ENCODE measurements at places on chromosomes 12 and 14. TPM values are rescaled to one million over a fixed set of nuclear protein-coding genes. Genes with fewer than 3 reads are reported as not detected.
A peak's percentile ranks its signal among the peaks of the same experiment; 100 is the strongest.

DNA sequence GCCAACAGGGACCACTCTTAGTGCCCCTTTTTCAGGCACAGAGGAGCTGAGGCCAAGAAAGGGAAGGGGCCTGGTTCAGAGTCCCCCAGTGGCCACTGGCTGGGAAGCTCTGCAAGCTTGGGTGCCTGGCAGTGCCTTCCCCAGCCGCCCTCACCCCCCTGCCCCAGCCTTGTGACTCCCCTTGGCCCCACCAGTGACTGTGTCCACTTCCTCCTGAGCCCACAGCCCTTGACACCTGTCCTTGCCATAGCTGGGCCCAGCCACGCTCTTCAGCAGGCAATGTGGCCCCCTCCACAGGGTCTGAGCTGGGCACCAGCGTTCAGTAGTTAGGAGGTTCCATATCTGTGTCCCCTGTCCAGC, 19.0 kb upstream of the C14orf180 start:
- DNase-seq, result no peak

GRCh38 chr12:14275111-14275510, 90.4 kb upstream of the ATF7IP start:
- DNase-seq, result no peak

The CLEC2A gene
- total RNA-seq, result not detected

DNA sequence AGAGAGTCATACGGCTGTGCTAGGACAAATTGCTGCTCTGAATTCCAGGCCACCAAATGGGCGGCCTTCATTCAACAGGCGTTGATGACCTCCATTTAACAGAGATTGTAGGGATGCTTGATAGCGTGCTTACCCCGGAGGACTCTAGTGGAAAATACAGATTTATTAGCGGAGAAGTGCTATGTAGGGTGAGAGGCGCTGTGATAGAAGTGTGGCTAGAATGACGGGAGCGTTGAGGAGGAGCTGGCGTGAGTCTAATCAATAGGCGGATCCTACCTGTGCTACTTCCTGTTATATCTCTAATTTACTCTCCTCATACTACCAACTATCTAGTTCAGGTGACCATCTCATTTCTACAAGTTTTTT, 668 bp downstream of the MRPS35 start:
- DNase-seq, result no peak

- no peak for DNase-seq
These were observed 71.7 kb downstream of the KCNC2 start for GRCh38 chr12:75137896-75138295.

DNA sequence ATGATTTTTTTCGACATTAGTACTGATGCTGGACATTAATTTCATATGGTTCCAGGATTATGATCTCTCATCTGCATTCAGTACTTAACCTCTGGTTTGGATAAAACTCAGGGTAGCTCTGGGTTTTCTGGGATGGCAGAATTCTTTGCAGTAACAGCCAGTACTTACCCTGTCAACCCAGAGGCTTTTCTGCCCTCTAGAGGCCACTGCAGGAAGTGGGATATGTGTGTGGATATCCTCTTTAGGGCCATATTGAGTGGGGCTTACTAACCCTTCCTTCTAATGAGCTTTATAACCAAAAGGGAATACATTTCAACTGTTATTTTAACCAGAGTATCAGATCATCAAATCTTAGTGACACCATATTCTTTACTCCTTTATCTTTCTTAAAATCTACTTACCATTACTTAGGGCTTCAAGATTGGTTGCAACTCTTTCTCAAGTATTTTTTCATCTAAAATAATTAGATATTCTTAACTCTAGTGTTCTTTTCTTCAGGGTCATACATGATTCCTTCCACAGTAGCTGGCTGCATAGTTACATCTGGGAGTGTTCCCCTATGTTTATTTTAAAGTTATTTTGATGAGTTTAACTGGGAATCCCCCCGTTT, 488.0 kb upstream of the STXBP6 start:
- no peak for DNase-seq

- DNase-seq, result no peak
These were observed 88.9 kb upstream of the BTG1 start for GRCh38 chr12:92234533-92234932.

The CMAS gene
- 29.4 TPM for total RNA-seq

The SYNE3 gene
- total RNA-seq, result 19.3 TPM

DNA sequence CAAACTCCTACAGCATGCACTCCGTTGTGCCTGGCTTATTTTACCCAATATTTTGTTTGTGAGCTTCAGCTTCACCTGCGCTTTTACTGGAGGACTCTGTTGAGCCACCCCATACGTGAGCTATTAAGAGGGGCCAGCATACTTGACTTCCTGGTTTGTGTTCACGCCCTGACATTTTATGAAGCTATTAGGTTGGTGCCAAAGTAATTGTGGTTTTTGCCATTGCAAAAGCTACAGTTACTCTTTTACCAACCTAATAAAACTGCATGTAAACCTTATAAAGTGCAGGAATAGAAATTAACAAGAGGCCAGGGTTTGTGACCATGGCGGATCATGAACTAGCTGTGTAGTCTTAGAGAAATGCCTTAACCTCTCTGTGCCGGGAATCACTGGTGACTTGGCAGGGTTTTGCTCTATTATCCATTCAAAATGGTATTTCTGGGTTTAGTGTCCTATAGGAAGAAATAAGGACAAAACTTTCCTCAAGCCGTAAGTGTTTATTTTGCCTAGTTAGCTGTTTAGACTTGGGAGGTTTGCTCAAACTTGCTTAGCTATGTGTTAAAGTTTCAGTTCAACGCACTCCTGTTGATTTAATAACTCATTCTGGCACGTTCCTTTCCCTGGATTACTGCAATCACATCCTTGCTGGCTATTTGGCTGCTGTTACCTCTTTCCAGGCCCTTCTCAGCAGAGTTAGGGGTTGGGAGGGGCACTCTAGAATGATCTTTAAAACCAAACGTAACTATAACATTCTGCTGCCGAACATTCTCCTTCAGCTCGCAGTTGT, 1027.6 kb downstream of the BCL11B start:
- DNase-seq, result no peak

GRCh38 chr14:105324871-105325270, 10.3 kb downstream of the PACS2 start:
- DNase-seq, result no peak

DNA sequence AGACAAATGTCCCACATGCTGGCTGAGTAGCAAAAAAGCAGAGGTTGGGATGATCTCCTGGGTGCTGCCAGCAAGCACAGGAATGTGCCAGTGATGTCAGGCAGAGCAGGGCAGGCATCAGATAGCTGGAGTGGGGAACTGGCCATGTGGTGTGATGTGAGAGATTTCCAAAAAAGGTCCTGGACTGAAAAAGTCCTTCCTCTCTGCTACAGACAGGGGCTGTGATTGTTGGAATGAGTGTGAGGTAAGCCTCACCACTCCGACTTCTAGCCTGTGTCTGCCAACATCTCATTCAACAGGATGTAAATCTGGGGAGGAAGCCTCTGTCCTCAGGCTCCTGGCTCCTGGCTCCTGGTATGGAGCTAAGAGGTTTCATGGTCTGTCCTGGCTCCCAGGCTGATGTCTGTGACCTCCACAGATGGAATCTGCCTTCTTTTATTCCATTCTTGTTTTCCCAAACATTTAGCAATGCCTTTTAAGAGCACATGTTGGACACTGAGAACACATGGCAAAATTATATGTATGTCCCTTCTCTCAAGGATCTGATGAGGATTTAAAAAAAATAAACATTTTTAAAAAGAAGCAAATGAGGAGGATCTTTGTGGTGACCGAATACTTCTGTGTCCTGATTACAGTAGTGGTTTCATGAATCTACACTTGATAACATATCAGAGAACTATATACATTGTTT, 50.1 kb upstream of the STK38L start:
- DNase-seq, result no peak

DNA sequence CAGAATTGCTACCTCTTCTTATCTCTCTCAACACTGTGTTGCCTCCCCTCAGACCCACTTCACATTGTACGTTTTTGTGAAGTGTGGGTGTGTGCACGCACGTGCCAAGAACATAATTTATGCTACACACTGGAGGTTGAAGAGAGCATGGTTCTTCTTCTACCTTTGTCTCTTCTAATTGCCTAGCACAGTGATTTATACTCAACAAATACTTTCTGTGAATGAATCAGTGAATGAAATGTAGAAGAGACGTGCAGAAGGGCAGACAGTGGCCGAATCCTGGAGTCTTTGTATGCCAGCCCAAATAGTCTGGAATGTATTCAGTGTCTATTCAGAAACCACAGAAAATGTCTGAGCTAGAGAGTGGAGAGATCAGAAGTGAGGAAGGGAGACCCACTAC, 4.6 kb upstream of the SAMD4A start:
- DNase-seq, result no peak

The PNN gene
- 39.9 TPM for total RNA-seq

- no peak for DNase-seq
These were observed 444.1 kb upstream of the TMEM132C start for GRCh38 chr12:127822809-127823411.

DNA sequence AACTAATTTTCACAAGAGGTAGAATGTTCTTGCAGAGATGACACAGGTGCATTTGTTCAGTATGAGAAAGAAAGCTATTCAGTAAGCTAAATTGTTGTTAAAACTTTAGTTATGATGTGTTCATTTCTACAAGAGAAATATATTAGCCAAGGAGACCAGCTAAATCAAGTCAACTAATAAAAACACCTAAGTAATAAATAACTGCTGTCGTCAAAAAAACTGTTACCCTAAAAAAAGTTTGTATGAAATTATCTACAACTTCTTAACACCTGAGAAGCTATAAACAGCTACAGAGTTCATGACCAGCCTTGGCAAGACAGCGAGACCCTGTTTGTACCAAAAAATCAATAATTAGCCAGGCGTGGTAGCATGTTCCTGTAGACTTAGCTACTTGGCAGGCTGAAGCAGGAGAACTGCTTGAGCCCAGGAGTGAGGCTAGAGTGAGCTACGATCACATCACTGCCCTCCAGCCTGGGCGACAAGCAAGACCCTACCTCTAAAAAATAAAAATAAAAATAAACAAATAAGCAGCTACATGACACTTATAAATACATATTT, 67.6 kb upstream of the AP4S1 start:
- DNase-seq, result no peak

GRCh38 chr12:105911966-105912365, 226.8 kb downstream of the NUAK1 start:
- no peak for DNase-seq

DNA sequence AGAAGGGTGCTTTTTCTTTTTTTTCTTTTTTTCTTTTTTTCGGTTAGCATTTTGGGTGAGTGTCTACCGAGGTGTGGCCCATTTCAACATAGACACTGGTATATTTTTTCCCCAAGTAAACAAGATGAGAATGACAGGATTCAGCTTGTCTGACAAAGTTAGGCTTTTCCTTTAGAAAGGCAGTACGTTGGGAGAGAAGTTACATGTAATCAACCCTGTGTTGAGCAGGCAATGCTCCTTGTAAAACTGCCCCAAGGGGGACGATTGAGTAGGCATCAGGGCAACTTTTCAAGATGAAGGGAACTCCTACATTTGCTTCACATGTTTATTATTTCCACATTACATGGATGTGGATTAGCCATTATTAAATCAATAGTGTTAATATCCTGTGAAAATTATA, 1.7 kb downstream of the EMP1 start:
- no peak for DNase-seq

The PRH2 gene
- total RNA-seq, result not detected

The PLEKHH1 gene
- total RNA-seq, result 2.3 TPM

The SPX gene
- 1.7 TPM for total RNA-seq

GRCh38 chr12:79023784-79024183, 159.2 kb downstream of the SYT1 start:
- DNase-seq, result no peak

The NRXN3 gene
- 10.0 TPM for total RNA-seq

The RBP5 gene
- 7.1 TPM for total RNA-seq

The FAIM2 gene
- 1.2 TPM for total RNA-seq

The SPATS2 gene
- 12.6 TPM for total RNA-seq

GRCh38 chr14:34034447-34035176, 83.7 kb upstream of the EGLN3 start:
- no peak for DNase-seq

The GRIN2B gene
- 1.1 TPM for total RNA-seq

DNA sequence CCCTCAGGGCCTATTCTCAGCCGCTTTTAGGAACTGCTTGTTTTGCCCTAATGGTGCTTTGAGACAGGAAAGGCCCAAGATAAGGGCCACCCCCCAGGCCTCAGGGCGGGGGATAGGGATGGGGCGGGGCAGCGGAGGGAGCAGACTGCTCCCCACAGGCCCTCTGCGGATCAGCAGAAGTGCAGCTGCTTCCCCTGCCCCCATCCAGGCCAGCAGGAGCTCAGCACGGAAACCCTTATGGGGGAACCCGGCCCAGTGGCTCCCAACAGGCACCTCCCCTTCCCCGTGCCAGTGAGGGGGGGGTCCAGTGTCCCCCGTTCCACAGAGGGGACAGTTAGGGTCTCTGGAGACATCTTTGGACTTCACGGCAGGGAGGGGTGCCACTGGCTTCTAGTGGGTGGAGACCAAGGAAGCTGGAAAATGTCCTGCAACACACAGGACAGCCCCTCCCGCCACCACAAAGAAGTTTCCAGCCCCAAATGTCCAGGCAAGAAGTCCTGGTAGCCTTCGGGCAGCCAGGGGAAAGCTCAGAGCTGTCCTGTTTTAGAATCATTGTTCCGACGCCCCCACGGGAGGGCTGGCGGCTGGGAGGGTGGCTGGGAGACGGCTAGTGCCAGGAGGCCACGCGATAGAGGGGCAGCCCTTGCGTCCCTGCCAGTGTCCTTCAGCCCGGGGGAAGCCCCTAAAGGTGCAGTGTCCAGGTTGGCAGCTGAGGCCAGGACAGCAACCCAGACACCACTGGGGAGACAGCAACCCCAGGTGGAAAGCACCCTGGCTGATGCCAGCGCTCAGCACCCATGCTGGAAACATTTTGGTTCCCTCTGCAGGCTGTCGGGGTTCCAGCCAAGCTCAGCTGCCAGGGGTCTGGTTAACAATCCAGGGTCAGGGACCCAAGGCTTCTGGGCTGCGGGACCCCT, 10.4 kb upstream of the GPR132 start:
- peak; percentile 70 for DNase-seq

- no peak for DNase-seq
These were observed 1306.3 kb upstream of the TMEM132C start for GRCh38 chr12:126960709-126961108.

DNA sequence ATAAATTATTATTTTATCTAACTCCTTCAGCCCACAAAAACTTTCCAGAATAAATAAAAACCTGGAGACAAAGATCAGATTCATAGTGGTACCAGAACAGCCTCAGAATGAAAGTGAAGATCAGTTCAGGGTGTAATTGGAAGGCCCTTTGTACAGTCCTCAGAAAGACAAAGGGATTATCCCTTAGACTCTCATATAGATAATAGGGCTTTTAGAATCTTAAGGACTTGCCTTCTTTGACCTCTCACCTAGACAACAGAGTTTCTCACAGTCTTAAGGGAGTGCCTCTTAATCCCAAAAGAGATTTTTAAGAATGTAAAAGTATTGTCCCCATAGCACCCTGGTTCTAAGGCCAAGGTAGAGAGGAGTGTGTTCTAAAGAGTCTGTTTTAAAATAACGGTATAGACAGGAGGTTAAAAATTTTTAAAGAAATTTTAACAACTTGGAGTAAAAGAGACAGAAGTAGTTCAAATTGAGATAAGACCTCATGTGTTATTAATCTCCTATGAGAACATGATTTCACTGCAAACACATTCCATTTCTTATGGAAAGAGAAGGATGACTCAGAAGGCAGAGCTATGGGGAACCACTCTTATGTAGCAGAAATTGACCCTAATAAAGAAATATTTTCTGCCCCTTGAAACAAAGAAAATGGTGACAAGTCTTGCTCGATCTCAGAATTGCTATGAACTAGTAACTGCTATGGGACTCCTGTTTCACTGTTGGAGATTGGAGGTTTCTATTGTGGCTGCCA, 24.2 kb upstream of the NOVA1 start:
- no peak for DNase-seq

Data from upper lobe of right lung (tissue), 1 donor.